Upper lobe of right lung (tissue), 1 donor: ENCODE measurements at places on chromosomes 6 and 20. TPM values are rescaled to one million over a fixed set of nuclear protein-coding genes. Genes with fewer than 3 reads are reported as not detected.

The C20orf204 gene
- total RNA-seq = 1.9 TPM

DNA sequence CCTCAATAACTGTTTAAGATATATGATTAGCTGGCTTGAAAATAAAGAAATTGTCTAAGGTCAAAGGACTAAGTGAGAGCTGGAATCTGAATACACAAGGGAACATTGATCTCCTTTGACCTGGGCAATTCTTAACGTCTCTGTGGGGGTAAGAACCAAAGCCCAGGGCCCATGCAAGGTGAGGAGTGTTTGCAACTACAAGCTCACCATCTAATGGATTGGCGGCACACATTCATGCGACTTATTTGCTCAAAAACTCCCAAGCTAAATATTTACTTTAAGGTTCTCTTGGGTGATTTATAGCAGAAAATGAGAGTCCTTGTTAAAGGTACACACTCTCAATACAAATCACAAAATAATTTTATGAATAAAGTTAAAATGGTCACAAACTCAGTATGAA, 392.0 kb upstream of the FLRT3 start:
- no peak for DNase-seq

DNA sequence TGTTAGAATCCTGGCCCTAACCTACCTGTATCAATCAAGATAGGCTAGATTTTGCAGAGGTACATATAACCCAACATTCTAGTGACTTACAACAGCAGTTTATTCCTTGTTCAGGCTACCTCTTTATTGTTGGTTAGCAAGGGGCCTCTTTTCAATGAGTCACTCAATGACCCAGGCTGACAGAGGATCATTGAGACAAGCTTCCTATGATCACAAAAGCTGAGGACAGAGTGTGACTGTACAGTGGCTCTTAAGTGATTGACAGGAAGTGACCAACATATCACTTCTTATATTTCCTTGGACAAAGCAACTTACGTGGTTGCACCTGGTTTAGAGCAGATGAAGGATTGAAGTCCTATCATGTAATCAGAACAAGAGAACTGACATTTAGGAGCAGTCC, 740.9 kb downstream of the FRK start:
- no peak for DNase-seq

DNA sequence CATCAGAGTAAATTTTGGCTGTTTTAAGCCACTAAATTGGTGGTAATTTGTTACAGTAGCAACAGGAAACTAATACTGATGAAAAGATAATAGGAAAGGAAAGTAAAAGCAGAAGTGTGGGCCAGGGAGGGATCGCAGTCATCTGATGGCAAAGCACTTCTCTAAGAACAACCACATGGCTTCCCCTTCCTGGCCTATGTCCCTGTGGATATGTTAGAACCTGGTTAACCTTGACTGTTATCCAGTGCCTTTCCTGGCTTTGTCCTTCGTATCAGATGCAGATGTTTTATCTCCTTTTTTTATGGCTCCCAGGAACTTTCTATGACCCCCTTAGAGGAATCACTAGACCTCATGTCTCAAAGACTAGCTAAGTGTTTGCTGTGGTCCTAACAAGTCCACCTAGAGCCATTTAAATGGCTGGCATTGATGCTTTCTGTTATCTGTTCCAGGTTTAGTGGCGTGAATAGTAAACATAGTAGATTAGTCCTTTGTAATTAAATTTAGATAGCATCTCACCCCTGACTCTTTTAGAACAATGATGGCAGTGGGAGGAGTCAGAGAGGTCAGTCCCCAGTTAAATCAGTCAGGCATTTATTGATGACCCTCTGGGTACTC, 79.2 kb upstream of the PHACTR2 start:
- DNase-seq = no peak

GRCh38 chr20:57736738-57737347, 27.0 kb upstream of the PMEPA1 start:
- DNase-seq = no peak

GRCh38 chr20:35497320-35497719, 32.1 kb downstream of the C20orf173 start:
- DNase-seq = no peak

The HLA-F gene
- total RNA-seq = 157 TPM

The TRAM2 gene
- total RNA-seq = 24.2 TPM

The REPS1 gene
- total RNA-seq = 35.4 TPM

The CALHM4 gene
- total RNA-seq = not detected

DNA sequence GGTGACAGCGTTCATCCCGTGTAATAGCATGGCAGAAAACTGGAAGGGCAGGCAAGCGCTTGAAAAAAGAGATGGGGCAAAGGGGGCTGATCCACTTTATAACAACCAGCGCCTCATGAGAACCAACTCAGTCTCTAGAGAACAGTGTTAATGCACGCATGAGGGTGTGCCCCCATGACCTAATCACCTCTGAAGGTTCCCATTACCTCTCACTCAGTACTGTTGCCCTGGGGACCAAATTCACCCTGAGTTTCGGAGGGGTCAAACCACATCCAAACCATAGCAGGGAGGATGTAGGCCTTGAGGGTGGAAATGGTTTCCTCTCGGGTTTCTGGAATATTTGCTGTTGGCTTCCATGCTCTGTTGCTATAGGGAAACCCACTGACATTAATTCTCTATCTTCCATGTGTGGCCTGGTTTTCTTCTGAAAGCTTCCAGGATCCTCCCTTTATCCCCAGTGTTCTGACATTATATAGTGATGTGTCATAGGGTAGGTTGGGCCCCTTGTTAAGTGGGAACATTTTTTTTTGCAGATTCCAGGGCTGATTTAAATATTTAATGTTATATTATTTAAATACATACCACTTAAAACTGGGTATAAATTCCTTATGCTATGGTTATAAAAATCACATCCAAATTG, 65.2 kb downstream of the PPP1R14C start:
- no peak for DNase-seq
